ENCODE measurements at places on chromosomes 7 and 10. TPM values are rescaled to one million over a fixed set of nuclear protein-coding genes. Genes with fewer than 3 reads are reported as not detected.

- peaks cover 76% of the 10 kb centered on the region for H3K27me3 ChIP-seq
- DNase-seq = peak; percentile 59
- H3K4me1 ChIP-seq = peaks cover 3% of the 10 kb centered on the region
- no peaks in the 10 kb centered on the region for H3K36me3 ChIP-seq
Observed at GRCh38 chr10:98028168-98028770, 2.2 kb downstream of the CRTAC1 start.

DNA sequence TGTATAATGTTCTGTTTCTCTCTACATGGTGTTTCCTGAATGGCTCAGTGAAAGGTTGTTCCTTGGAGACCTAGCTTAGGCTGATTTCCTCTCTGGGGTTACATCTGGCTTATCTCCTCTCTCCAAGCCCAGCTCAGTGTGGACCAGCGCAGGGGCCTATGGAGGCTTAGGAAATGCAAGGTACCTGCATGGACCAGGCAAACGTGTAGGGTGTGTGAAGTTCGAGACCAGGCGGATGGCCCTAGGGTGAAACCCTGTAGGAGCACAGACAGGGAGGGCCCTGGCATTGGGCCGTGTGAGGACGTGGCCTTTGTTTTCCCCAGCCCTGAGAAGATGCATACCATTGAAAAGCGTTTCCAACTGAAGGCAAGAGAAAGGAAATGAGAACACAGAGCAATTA, 59.0 kb downstream of the DOCK1 start:
- H3K4me3 ChIP-seq = no peak overlapping the region
- no peaks in the 10 kb centered on the region for H3K36me3 ChIP-seq
- H3K27ac ChIP-seq = no peak overlapping the region
- no peak for DNase-seq

- peak; percentile 83 for DNase-seq
- H3K4me3 ChIP-seq = no peak overlapping the region
- H3K27me3 ChIP-seq = no peaks in the 10 kb centered on the region
- H3K27ac ChIP-seq = no peak overlapping the region
- H3K4me1 ChIP-seq = no peaks in the 10 kb centered on the region
Observed at GRCh38 chr7:131040467-131040932, 287.2 kb upstream of the MKLN1 start.

Gene HOXA6
- total RNA-seq = not detected
